Transverse colon (tissue), 4 donors: ENCODE measurements at places on chromosomes 1 and 21. TPM values are rescaled to one million over a fixed set of nuclear protein-coding genes. Genes with fewer than 3 reads are reported as not detected.
A peak's percentile ranks its signal among the peaks of the same experiment; 100 is the strongest.

DNA sequence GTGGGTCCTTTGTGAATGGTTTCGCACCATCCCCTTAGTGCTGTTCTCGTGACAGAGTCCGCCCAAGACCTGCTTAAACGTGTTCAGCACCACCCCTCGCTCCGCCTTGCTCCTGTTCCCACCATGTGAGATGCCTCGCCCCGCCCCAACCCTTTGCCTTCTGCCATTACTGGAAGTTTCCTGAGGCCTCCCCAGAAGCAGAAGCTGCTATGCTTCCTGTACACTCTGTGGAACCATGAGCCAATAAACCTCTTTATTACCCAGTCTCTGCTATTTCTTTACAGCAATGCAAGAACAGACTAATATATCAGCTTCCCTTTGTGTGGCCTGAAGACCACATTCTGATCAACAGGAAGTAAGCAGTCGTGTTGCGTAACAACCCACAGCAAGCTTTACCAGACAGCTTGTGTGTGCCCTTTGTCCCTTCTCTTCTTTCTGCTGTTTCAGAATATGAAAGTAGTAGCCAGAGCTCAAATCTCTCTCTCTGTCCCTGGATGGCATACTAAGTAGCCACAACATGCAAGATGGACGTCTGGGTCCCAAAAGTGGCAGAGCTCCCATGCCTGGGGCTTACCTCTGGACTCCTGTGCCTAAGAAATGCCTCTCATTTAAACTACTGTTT lies 14.1 kb downstream of the HENMT1 start:
- no peak overlapping the region for H3K4me3 ChIP-seq
- H3K27me3 ChIP-seq = no peaks in the 10 kb centered on the region
- peak overlapping the region; percentile 82 for H3K27ac ChIP-seq

- no peak overlapping the region for H3K27ac ChIP-seq
- no peak for DNase-seq
- no peak overlapping the region for H3K4me3 ChIP-seq
- peaks cover 11% of the 10 kb centered on the region for H3K4me1 ChIP-seq
- no peaks in the 10 kb centered on the region for H3K36me3 ChIP-seq
- H3K27me3 ChIP-seq = no peaks in the 10 kb centered on the region
These were observed 43.6 kb upstream of the ROR1 start for GRCh38 chr1:63730211-63730610.

DNA sequence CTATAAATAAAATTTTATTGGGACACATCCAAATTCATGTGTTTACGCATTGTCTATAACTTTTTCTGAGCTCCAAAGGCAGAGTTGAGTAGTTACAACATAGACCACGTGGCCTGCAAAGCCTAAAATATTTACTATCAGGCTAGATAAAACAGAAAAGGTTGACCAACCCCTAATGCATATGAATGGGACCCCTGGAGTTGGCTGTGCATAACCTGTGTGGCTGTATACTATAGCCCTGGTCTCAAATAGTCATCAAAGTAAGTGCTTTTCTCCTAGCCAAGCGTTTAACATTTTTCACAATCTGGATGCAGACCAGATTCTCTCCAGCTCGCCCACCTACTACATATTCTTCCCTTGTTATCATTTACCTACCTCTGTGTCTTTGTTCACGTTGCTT lies 60.4 kb downstream of the CYYR1 start:
- H3K36me3 ChIP-seq = no peaks in the 10 kb centered on the region
- DNase-seq = no peak
- H3K4me3 ChIP-seq = no peak overlapping the region
- H3K27ac ChIP-seq = no peak overlapping the region
- H3K4me1 ChIP-seq = no peaks in the 10 kb centered on the region
- no peaks in the 10 kb centered on the region for H3K27me3 ChIP-seq

The LORICRIN gene
- not detected for total RNA-seq

The RNF186 gene
- total RNA-seq = 46.7 TPM

The RAB7B gene
- not detected for total RNA-seq
